ENCODE measurements at places on chromosomes 4 and X. TPM values are rescaled to one million over a fixed set of nuclear protein-coding genes. Genes with fewer than 3 reads are reported as not detected.

DNA sequence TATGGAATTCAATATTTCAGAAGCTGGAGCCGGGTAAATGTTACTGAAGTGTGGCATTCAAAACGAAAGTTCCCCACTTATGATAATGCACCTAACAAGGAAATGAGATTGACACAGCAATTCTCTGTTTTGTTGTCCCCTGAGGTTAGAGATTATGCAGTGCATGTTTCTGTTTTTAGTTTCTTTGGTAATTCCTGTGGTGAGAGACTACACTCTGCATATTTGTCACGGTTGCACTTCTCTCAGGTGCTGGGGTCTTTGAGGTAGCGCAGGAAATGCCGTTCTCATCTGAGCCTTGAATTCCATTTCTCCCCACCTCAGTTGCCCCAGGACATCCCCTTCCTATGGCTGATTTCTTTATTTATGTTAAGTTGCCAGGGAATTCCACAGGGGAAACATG lies 15.3 kb upstream of the BEND4 start:
- H3K4me1 ChIP-seq: no peaks in the 10 kb centered on the region
- no peak overlapping the region for H3K27ac ChIP-seq
- H3K27me3 ChIP-seq: no peaks in the 10 kb centered on the region
- no peaks in the 10 kb centered on the region for H3K36me3 ChIP-seq
- DNase-seq: no peak
- no peak overlapping the region for H3K4me3 ChIP-seq

DNA sequence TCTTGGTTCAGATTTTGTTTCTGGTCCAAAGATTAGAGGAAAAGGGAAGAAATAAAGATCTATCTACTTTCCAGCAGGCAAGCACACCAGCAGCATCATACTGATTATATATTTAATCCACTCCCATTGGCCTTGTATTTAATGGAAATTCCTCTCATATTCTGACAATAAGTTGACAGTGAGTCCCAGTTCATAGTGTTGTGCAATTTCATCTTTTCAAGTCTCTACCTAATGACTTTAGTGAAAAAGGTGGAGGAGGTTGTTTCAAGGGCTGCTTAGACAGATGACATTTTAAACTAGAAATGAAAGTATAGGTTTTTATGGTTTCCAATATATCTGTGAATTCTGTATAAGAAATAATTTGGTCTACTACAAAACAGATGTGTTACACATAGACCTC lies 298.6 kb downstream of the PABPC4L start:
- no peak overlapping the region for H3K4me3 ChIP-seq
- H3K36me3 ChIP-seq: no peaks in the 10 kb centered on the region
- no peaks in the 10 kb centered on the region for H3K4me1 ChIP-seq
- H3K27me3 ChIP-seq: no peaks in the 10 kb centered on the region
- H3K27ac ChIP-seq: no peak overlapping the region

- no peaks in the 10 kb centered on the region for H3K36me3 ChIP-seq
- H3K27me3 ChIP-seq: no peaks in the 10 kb centered on the region
- H3K27ac ChIP-seq: no peak overlapping the region
- no peak for DNase-seq
These were observed 77.9 kb downstream of the WWC2 start for GRCh38 chr4:183177001-183177400.

GRCh38 chr4:147731580-147732517 lies at the start of gene ARHGAP10:
Gene ARHGAP10, plus strand, starts transcription at chr4:147732088. Its CDS starts 214 bp downstream, at chr4:147732302.
- peaks cover 44% of the 10 kb centered on the region for H3K4me1 ChIP-seq
- H3K4me3 ChIP-seq: peak within 1 kb of the TSS; percentile 80

- H3K36me3 ChIP-seq: no peaks in the 10 kb centered on the region
- H3K4me3 ChIP-seq: no peak overlapping the region
- no peak for DNase-seq
- H3K4me1 ChIP-seq: no peaks in the 10 kb centered on the region
- no peaks in the 10 kb centered on the region for H3K27me3 ChIP-seq
These were observed 19.9 kb downstream of the MAGEB17 start for GRCh38 chrX:16187024-16187760.

DNA sequence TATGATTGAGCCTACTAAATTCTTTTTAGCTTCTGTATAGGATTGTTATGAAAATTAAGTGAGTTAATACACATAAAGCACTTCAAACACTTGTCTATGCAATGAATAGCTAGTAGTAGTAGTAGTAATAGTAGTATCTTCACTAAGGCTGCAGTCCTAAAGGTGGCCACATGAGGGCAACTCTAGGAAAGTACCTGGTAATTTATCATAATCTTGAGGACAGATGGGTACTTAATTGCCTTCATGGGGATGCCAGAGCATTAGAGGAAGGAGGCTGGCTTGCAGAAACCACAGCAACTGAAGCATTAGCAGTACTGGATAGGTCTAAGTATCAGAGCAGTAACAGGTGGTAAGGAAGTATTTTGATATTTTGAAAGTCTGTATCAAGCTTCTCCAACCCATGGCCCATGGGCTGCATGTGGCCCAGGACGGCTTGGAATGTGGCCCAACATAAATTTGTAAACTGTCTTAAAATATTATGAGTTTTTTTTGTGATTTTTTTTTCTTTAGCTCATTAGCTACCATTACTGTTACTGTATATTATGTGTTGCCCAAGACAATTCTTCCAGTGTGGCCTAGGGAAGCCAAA lies 17.3 kb downstream of the NIPAL1 start:
- H3K27me3 ChIP-seq: no peaks in the 10 kb centered on the region
- no peaks in the 10 kb centered on the region for H3K36me3 ChIP-seq
- no peak overlapping the region for H3K27ac ChIP-seq
- no peaks in the 10 kb centered on the region for H3K4me1 ChIP-seq
- no peak overlapping the region for H3K4me3 ChIP-seq

GRCh38 chrX:125089761-125090445 lies 229.8 kb upstream of the TEX13C start:
- H3K4me3 ChIP-seq: no peak overlapping the region
- H3K36me3 ChIP-seq: no peaks in the 10 kb centered on the region
- no peaks in the 10 kb centered on the region for H3K27me3 ChIP-seq
- H3K4me1 ChIP-seq: no peaks in the 10 kb centered on the region

DNA sequence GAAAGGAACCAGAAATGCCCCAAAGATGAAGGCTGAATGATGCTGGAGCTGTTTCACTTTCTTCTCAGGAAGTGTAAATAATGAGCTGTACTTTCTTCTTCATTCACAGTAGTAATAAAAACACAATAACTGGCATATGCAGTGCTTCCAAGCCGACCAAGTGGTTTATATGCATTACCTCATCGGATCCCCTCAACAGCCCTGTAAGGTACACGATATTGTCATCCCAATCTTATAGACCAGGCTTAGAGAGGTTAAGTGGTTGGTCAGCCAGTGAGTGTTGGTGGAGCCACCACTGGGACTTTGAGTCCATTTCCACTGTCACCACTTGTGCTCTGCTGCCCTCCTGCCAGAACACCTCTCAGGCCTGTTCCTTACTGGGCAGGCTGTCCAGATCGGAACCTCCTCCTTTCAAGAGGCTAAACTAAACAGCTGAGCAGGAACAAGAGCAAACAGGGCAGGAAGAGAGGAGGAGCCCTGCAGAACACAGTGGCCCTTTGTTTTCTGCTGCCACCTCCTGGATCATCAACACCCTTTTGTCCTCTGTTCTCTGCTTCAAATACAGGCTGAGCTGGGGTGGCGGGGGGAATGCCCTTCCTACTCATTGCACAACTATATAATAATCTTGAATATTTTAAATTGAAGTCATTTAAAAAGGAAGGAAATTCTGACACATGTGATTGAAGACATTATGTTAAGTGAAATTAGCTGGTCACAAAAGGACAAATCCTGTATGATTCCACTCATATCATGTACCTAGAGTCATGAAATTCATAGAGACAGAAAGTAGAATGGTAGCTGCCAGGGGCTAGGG lies 112.5 kb upstream of the ATP6AP2 start:
- peak; percentile 75 for DNase-seq
- peak overlapping the region; percentile 17 for H3K27ac ChIP-seq
- H3K4me3 ChIP-seq: no peak overlapping the region
- no peaks in the 10 kb centered on the region for H3K36me3 ChIP-seq
- H3K27me3 ChIP-seq: no peaks in the 10 kb centered on the region

- no peak overlapping the region for H3K4me3 ChIP-seq
- no peaks in the 10 kb centered on the region for H3K36me3 ChIP-seq
- H3K27ac ChIP-seq: peak overlapping the region; percentile 42
- no peaks in the 10 kb centered on the region for H3K4me1 ChIP-seq
These were observed 36.0 kb downstream of the P2RY8 start for GRCh38 chrX:1500701-1501624.

- no peak overlapping the region for H3K27ac ChIP-seq
- no peaks in the 10 kb centered on the region for H3K4me1 ChIP-seq
- H3K36me3 ChIP-seq: no peaks in the 10 kb centered on the region
- DNase-seq: no peak
These were observed 356.0 kb upstream of the RASGEF1B start for GRCh38 chr4:81827577-81828202.

DNA sequence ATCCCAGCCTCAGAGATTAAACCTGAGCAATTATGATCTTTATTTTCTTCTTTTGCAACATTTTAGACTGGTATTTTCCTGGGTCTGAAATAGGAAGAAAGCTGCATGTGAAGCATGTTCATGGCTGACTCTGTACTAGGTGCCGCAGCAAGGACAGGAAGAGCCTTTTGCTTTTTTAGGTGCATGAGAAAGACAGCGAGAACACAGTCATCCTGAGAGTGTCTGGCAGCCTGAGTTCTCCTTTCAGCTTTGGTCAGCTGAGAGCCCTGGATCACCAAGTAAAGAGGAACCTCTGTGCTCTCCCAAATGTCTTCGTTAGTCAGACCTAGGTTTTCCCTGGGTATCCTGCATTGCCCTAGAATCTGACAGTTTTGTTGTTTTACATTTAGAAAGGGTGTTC lies 29.8 kb downstream of the FAM149A start:
- H3K27ac ChIP-seq: no peak overlapping the region
- H3K4me3 ChIP-seq: no peak overlapping the region

DNA sequence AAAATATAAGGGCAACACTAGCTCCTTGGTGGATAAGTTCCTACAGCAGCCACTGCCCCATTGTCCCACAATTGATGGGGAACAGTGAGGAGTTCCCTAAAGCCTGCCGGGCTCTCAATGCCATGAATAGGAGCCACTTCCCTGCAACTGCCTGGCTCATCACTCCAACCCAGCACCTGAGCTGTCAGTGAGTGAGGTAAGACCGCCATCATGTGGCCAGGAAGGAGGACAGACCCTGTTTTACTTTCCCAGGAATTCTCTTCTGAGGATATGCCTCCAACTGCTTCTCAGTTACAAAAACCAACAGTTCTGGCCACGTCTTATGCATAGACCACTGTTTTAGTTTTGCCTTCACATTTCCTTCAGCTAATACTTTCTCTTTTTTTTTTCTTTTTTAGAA lies 45.5 kb downstream of the SRPX start:
- no peak overlapping the region for H3K27ac ChIP-seq
- no peaks in the 10 kb centered on the region for H3K4me1 ChIP-seq
- no peak overlapping the region for H3K4me3 ChIP-seq
- H3K36me3 ChIP-seq: no peaks in the 10 kb centered on the region
- DNase-seq: no peak

DNA sequence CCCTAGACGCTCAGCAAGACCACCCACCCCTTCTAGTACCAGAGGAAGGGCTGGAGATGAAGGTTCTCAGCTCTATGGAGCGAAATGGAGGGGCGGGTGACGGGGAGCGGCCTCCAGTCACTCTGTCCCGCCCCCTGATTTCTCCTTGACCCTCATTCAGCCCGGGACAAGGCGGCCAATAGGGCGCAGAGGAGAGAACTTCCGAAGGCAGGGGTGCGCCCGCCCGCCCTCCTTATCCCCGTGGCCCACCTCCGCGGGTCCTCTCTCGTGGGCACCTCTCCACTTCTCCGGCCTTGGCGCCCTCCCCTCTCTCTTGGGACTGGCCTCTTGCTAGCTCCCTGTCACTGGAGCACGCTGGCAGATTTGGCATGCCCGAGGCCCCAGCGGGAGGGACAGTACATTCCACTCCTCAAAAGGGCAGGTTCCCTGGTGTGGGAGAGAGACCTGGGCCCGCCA lies 1.1 kb upstream of the SEPTIN6 start:
- H3K4me1 ChIP-seq: peaks cover 19% of the 10 kb centered on the region
- no peaks in the 10 kb centered on the region for H3K27me3 ChIP-seq
- H3K36me3 ChIP-seq: no peaks in the 10 kb centered on the region
- peak overlapping the region; percentile 93 for H3K27ac ChIP-seq
- no peak for DNase-seq

DNA sequence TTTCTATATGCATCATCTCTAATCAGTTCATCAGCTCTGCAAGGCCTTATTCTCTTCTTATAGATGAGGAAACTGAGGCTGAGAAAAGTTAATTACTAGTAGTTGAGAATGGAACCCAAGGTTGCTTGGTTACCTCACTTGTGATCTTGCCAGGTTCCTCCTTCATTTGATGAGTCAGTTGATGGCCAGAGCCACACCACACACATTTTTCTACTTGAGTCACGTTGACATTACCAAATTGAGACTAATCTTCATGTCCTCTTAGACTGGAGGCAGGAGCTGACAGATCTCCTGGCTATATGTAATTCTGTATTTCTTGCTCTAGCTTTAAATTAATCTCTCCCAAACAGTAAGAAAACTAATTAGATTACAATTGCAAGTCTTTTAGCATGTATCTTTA lies 428.4 kb downstream of the AFF2 start:
- H3K4me3 ChIP-seq: no peak overlapping the region
- no peaks in the 10 kb centered on the region for H3K4me1 ChIP-seq
- no peak for DNase-seq
- no peak overlapping the region for H3K27ac ChIP-seq

DNA sequence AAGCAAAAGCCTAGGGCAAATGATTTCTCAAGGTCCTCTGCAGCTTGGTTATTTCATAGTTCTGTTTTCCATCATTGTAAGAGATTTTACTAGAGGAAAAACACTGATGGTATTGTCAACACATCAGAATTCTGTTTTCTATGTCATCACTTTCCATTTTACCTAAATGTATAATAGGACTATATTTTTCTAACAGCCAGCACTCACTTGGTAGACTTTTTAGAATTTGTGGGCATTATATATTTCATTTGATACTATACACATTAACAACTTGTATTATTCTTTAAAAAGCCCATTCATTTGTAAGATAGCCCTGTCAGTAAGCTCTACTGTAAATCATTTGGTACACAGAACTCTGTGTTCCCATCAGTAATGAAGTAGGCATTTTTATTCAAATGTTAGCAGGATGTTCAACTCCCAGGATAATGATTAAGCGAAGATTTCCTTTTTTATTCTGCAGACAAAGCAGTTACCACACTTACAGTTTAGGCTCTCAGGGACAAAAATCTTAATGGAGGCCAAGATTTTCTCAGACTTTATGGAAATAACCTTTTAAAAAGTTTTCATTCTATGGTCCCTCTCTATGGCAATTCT lies 143.6 kb upstream of the TEX13C start:
- H3K27me3 ChIP-seq: no peaks in the 10 kb centered on the region
- no peak for DNase-seq
- H3K27ac ChIP-seq: no peak overlapping the region
- no peak overlapping the region for H3K4me3 ChIP-seq
- no peaks in the 10 kb centered on the region for H3K4me1 ChIP-seq
- H3K36me3 ChIP-seq: no peaks in the 10 kb centered on the region

UCP1 gene
- total RNA-seq: not detected

EDA gene
- total RNA-seq: 6.4 TPM

CYLC1 gene
- not detected for total RNA-seq

VCX3A gene
- not detected for total RNA-seq

EGF gene
- 0.71 TPM for total RNA-seq
